Glomerular endothelial cell (primary cell): ENCODE measurements at places on chromosomes 2 and 18. TPM values are rescaled to one million over a fixed set of nuclear protein-coding genes. Genes with fewer than 3 reads are reported as not detected.

Gene ATP6V1C2
- not detected in 2 replicates for total RNA-seq

Gene SLC19A3
- not detected in 2 replicates for total RNA-seq

Gene GPR155
- total RNA-seq: 2.5 and 3.8 TPM in 2 replicates

Gene PXDN
- 1,281 and 1,930 TPM in 2 replicates for total RNA-seq

Gene BCL11A
- 3.6 and 6.1 TPM in 2 replicates for total RNA-seq

Gene UGT1A4
- total RNA-seq: 0.12 TPM in 1 of 2 replicates, not detected in the other

DNA sequence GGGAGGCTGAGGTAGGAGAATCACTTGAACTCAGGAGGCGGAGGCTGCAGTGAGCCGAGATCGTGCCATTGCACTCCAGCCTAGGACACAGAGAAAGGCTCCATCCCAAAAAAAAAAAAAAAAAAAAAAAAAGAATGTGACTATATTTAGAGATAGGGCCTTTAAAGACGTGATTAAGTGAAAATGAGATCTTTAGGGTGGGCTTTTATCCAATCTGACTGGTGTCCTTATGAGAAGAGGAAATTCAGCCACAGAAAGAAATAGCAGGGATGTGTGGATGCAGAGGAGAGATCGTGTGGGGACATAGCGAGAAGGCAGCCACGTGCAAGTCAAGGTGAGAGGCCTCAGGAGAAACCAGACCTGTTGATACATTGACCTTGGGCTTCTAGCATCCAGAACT is 69.9 kb upstream of the ACSL3 start:
- no peak for DNase-seq

- no peak for DNase-seq
Observed at GRCh38 chr2:236636714-236637470, 67.3 kb downstream of the ACKR3 start.

- no peak for DNase-seq
Observed at GRCh38 chr18:60120231-60120750, 220.5 kb downstream of the PMAIP1 start.

DNA sequence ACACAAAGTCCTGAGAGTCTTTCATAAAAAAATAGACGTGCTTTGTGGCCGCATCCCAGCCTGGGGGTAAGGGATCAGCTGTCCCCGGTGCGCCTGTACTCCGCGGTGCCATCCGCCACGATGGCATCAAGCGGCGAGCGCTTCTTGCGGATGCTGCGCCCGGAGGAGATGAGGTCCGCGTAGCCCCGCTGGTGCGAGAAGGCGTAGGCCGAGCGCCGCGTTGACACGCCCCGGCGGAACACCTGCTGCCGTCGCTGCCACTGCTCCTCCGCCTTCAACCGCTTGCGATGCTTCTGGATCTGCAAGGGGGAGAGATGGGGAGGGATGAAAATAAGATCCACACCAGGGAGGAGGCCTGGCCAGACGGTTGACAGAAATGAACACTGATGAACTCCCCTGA is 26.8 kb upstream of the NARS1 start:
- DNase-seq: no peak

DNA sequence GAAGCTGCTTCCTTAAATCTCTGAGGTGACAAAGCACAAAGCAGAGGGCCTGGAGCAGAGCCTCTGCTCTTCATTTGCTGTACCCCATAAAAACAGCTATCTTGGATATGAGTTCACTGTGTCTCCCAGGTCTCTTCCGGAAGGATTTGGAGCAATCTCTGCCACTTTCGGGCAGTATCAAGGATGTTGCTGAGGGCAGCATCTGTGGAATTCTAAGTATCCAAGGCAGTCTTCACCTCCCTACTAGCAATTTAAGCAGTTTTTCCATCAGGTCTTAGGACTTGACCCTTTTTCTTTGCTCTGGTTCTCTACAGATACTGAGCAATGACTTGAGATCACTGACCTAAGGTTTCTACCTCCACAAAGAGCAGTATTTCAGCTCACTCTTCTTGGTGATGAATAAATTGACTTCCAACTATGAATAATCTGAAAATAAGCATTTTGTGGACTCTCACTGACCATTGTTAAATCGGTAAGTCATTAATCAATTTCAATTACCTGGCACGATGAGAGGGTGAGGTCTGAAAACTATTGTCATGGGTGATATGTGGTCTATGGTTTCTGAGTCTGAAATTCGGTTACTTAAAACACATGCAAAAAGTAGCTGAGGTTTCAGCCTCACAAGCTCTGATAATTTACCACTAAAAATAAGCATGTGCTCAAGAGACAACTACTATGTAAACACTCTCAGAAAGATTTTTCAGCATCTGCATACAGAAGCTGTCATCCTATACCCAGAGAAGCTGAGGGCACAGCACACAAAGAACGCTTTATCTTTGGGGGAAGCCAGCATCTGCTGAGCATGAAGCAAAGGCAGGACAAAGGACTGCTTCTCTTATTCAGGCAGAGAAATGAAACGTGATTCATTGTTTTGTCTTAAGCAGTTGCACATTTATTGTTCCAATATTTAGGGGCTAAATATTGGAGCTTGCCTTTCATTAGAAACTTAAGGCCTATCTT is 32.1 kb upstream of the SPATS2L start:
- no peak for DNase-seq

DNA sequence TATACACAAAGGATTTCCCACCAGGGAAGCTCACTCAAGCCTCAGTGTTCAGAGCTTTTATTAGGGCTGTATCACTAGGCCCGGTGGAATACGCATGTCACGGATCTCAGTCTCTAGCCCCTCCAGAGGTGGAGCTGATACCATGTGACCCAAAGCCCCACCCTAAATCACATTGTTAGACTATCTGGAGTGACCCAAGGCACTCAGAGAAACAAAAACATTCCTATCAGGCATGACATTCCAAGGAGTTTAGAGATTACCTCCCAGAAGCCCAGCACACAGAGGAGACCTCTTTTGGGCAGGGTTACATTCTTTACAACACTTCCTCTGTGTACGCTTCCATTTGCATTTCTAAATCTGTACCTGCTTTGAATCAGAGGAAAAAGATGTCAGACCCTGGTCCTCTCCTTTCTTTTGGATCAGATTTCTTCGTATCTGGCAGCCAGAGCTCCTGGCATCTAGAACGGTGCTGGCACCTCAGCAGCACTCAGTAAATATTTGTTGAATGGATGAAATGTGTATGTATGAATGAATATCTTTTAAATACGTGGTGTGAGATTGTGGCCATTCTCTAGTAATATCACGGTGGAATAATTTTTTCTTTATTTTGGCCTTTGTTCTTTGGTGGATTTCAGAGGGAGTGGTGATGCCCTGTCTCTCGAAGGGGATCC is 37.7 kb upstream of the SMAD2 start:
- DNase-seq: no peak

GRCh38 chr2:180115675-180116074 is 108.6 kb upstream of the CWC22 start:
- DNase-seq: no peak

DNA sequence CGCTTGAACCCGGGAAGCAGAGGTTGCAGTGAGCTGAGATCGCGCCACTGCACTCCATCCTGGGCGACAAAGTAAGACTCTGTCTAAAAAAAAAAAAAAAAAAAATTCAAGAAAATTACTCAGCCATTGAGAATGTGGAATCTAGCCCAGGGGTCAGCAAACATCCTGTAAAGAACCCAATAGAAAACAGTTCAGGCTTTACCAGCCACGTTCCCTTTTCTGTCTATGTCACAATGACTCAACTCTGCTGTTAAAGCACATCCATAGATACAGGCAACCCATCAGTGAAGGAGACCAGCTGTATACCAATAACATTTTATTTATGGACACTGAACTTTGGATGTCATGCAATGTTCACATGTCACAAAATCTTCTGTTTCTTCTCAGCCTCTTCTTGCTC is 435.6 kb upstream of the GYPC start:
- no peak for DNase-seq

GRCh38 chr2:190121305-190121704 is 58.8 kb upstream of the MSTN start:
- DNase-seq: no peak
